ENCODE measurements at places on chromosomes 2 and 18. TPM values are rescaled to one million over a fixed set of nuclear protein-coding genes. Genes with fewer than 3 reads are reported as not detected.

The ACMSD gene
- 0.28 TPM for total RNA-seq

The SESTD1 gene
- total RNA-seq = 20.5 TPM

The ST6GAL2 gene
- under 0.01 TPM for total RNA-seq

The CCBE1 gene
- total RNA-seq = 21.4 TPM

The POU3F3 gene
- 0.19 TPM for total RNA-seq

The SKOR2 gene
- total RNA-seq = not detected

The ASXL3 gene
- total RNA-seq = 1.1 TPM

The ITPRIPL1 gene
- total RNA-seq = 1.1 TPM

The CNGA3 gene
- not detected for total RNA-seq

The VWC2L gene
- not detected for total RNA-seq

The LTBP1 gene
- total RNA-seq = 214 TPM

The ZNF521 gene
- total RNA-seq = 9.9 TPM

The CCDC85A gene
- 5.4 TPM for total RNA-seq

The USP34 gene
- 104 TPM for total RNA-seq

The SCN3A gene
- total RNA-seq = 1.9 TPM

The ANKRD36B gene
- total RNA-seq = 22.8 TPM

The NEURL3 gene
- total RNA-seq = not detected
